MV-4-11 (cell line): ENCODE measurements at places on chromosomes 2 and 18.

DNA sequence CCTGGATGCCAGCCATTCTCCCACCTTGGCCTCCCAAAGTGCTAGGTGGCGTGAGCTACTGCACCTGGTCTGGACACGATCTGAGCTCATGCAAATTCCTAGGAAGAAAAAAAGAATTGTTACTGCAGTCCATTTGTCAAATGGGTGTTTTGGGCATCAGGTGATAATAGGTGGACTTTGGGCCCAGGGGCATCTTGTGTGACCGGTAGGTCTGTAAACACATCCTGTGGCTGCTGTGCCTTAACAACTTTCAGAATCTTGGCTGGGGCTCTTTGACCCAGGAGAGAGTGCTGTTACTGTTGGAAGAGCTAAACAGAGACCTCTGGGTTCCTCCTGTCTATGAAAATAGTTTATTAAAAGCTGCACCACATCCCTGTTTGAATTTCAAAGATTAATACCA lies 34.9 kb upstream of the TFCP2L1 start:
- DNase-seq: no peak

DNA sequence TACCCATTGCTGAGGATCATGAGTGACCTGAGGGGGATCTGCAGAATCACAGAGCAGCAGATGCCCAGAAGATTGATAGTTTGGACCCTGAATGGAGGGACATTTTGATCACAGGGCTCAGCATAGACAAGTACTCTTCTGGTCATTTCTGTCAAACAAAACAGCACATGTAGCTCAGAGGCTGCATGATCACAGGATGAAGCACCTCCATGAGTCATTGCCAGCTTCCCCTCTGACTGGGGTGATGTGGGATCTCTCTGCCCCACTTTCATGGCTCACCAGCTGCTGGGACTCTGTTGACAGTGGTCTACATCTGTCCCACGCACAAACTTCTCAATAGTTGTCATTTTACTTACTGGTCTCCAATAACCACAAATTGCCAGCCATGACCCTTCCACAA lies 264.1 kb downstream of the RPIA start:
- no peak for DNase-seq

GRCh38 chr2:9347411-9347881 lies 75.9 kb downstream of the ITGB1BP1 start:
- peak; percentile 36 for DNase-seq

GRCh38 chr2:175576875-175577274 lies 395.4 kb upstream of the ATP5MC3 start:
- no peak for DNase-seq

- DNase-seq: no peak
Observed at GRCh38 chr2:209976698-209977385, 25.6 kb upstream of the RPE start.

GRCh38 chr2:99297994-99298393 lies 3.0 kb downstream of the LYG1 start:
- DNase-seq: peak; percentile 76

GRCh38 chr2:97931858-97932225 lies 63.9 kb downstream of the TMEM131 start:
- DNase-seq: no peak

GRCh38 chr2:72759755-72760154 lies 66.1 kb downstream of the EXOC6B start:
- no peak for DNase-seq

DNA sequence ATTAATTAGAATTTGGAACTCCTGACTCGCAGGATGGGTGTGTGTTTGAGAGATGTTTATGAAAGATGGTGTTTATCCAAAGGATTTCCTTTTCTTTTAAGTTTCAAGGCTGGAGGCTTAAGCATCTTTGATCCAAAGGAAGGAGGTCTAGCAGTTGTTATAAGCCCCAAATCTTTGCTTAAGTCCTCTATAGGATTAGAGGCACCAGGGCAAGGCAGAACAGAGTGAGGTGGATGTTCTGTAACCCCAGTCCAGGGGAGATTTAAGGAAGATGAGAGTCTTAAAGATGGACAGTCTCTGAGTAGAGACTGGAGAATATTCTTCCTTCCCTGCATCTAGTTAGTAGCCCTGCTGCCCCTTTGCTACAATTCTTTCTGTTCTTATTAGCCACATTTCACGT lies 17.5 kb downstream of the LBH start:
- no peak for DNase-seq

- no peak for DNase-seq
Observed at GRCh38 chr18:24071779-24072178, 57.2 kb downstream of the TTC39C start.
